Keratinocyte (primary cell): ENCODE measurements at places on chromosomes 5 and 9.

DNA sequence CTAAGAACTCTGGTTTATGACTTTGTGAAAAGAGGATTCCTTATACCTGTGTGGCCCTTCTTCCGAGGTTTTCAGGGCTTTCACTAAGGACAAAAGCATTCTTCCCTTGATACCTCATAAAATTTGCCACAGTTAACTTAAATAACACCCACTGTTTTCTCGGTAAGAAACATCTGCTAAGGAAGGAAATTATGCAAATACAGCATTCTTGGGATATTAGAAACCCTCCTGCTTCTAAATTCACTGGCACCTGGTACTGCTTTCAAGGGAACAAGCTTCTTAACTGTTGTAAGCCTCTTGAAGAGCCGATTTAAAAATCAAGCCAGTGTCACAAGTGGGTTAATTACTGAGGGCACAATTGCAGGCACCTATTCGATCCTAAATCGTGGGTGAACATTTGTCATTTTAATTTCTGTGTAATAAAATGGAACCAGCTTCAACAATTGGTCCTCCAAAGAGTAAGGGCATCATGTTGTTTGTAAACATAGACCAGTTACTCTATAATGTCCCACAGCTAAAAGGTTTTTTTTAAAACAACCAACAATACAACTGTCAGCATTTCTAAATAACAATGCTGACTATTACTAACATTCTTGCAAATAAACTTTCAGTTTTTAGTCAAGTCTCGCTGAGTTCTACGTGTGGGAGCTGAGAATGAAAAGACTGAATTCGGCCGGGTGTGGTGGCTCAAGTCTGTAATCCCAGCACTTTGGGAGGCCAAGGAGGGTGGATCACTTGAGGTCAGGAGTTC is 26.6 kb downstream of the AK3 start:
- DNase-seq: no peak

GRCh38 chr5:107574287-107574686 is 96.5 kb downstream of the EFNA5 start:
- no peak for DNase-seq

DNA sequence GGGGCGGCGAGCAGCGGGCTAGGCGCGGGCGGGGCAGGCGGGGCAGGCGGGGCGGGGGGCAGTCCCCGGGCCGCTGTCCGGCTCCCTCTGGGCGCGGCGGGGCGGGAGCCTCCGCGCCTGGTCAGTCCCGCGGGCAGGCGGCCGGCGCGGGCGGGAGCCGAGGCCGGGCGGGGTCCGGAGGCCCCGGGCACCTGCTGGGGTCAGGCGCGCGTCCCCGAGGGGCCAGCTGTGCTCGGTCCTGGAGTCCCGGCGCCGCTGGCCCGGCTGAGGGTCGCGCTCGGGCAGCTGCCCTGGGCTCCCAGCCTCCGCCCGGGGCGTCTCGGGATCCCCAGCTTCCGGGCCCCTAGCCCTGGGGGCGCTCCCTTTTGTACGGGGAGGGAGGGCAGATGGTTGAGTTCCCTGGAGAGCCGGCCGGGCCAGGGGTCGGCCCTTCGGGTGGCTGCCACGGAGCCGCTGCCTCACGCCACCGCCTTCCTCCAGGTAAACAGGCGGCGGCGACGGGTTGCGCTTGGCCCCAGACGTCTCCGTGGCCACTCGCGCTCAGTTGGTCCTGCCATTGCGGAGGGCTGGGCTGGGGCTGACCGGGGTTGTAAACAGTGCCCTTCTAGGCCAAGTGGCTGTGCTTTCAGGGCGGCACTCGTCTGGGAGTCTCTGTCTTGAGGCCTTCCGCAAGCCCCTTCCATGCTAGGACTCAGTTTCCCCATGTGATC is 473 bp downstream of the ZBTB34 start:
- no peak for DNase-seq

GRCh38 chr5:167754501-167755021 is 536.9 kb upstream of the WWC1 start:
- DNase-seq: no peak

- no peak for DNase-seq
These were observed 104.0 kb downstream of the DOCK8 start for GRCh38 chr9:318646-319045.

- DNase-seq: no peak
These were observed 70.7 kb upstream of the RNF38 start for GRCh38 chr9:36470643-36471290.

GRCh38 chr5:169133531-169133930 is 167.4 kb downstream of the SLIT3 start:
- DNase-seq: no peak

DNA sequence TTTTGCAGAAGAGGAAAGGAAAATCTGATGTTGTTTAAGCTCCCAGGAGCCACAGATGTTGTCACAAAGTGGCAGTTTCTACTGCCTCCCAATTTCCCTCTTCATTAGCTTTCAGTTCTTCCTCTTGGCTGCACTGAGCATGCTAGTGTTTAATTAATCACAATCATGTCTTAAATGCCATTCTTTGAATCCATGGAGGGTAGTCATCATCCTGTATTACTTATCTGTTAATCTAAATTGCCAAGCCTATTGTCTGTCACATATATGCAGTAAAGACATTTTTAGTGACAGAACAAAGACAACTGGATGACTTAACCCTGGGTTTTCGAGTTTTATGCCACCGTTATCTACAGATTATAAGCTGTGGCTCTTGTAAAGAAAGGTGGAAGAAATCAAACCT is 14.7 kb downstream of the KLHL9 start:
- DNase-seq: no peak

DNA sequence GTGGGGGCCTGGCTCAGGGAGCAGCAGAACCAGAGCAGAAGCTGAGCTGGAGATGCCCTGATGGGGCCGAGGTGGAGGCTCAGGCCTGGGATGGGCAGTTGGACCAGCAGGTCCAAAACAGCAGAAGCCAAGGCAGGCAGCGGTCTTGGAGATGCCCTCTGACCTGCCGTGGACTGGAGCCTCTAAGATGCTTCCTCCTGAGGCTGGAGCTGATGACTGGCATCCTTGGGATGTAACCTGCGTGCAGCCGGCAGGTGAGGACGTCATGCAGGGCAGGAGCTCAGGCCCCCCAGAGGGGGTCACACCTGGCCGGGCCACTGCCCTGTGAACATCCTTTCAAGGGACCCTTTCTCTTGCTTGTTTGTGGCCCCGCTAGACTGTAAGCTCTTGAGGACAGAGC is 162.0 kb downstream of the RGS3 start:
- DNase-seq: no peak

- no peak for DNase-seq
These were observed 8.0 kb upstream of the GFI1B start for GRCh38 chr9:132970324-132971062.

GRCh38 chr9:96249746-96250145 is 52.2 kb downstream of the HSD17B3 start:
- no peak for DNase-seq

DNA sequence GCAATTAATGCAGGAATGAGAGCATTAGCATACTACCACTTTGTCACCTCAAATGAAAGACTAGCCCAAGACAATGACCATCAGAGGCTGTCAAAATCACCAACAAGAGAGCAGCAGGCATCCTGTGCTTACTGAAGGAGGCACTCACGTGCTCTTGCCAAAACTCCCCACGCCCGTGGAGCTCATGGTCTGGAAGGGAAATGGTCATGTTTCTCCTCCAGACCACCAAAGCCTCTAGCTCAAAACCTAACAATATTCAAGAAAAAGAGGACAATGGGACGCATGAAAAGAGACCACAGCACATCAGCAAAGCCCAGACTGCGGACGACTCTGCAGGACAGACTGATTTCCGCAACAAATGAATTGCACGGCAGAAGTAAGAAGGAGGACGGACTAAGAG is 12.8 kb downstream of the AKNA start:
- DNase-seq: no peak

DNA sequence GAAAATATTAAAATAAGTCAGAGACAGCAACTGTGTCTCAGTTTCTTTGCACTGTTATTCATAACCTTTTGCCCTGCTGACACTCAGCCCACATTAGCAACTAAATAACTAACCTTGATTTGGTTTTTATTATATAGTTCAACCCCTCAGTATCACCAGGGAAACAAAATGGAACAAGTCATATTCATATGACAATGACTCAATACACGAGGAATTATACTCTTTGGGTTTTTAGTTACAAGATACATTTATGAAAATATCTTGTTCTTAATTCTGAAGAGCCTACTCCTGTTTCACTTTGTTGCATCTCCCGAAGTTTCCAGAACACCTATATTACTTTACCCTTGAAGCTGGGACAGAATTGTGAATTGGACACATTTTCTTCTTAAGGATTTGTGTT is 845.4 kb downstream of the EFNA5 start:
- DNase-seq: no peak

DNA sequence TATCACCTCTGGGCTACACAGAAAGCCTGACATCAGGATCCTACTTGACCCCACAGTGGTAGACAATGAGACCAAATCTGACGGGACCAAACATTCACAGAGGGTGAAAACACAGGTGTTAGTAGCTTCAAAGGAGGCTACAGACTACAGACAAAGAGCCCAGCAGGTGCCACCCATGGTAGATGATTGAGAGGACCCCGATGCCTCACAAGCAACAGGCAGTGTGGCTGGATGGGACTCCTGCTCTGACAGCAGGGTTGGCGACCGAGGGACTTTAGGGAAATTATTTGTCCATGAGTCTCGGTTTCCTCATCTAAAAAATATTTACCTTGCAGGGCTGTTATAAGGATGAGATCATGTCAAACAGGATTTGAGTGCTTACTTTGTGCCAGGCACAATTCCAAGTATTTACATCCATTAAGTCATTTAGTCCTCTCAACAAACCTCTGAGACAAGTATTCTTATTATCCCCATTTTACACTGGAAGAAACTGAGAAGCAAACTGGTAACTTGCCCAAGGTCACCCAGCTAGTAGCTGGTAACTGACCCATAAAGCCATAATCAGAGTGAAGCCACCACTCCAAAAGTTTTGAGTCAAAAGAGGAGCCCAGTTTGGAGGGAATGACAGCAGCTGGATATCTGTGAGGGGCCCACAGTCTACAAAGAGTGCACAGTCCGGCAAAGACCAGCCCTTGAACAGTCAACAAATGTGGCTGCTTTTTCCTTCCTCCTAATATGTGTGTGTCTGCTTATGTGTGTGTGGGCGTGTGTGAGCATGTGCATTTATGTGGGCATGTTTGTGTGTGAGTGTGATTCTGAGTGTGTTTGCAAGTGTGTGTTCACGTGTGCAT is 502.0 kb downstream of the BNC2 start:
- no peak for DNase-seq

GRCh38 chr9:113355040-113355596 is 5.8 kb downstream of the BSPRY start:
- no peak for DNase-seq

GRCh38 chr9:96009690-96010472 is 134.4 kb downstream of the ERCC6L2 start:
- no peak for DNase-seq

- DNase-seq: no peak
These were observed 1.5 kb downstream of the NKX2-5 start for GRCh38 chr5:173233347-173234128.

- no peak for DNase-seq
These were observed 34.8 kb downstream of the TRPC7 start for GRCh38 chr5:136330353-136331038.

DNA sequence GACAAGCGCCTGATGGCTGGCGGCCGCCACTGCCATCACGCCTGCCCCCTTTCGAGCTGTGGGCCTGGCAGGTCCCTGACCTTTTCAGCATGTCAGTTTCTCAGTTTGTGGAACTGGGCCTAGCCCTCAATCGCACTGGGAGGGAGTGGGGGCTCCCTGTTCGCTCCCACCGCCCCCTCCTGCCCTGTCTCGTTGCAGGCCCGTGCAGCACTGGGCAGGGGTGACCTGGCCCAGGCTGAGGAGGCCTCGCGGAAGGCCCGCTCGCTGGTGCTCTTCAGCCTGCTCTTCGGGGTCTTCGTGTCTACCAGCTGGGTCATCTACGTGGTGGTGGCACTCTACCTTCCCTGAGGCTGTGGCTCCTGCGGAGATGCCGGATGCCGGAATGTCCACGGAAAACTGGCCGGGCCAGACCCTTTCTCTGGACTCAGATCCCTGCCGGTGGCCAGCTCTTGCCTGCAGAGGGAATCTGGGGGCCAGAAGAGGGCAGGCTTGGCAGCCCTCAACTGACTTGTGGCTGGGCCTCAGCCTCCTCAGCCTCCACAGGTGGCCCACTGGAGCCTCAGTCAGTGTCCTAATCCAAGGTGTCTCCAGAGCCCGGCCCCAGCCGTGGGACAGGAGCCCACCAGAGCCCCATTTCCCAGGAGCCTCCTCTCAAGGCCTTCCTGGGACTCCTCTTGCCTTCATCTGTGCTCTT is 12.7 kb downstream of the PRRT1B start:
- no peak for DNase-seq

DNA sequence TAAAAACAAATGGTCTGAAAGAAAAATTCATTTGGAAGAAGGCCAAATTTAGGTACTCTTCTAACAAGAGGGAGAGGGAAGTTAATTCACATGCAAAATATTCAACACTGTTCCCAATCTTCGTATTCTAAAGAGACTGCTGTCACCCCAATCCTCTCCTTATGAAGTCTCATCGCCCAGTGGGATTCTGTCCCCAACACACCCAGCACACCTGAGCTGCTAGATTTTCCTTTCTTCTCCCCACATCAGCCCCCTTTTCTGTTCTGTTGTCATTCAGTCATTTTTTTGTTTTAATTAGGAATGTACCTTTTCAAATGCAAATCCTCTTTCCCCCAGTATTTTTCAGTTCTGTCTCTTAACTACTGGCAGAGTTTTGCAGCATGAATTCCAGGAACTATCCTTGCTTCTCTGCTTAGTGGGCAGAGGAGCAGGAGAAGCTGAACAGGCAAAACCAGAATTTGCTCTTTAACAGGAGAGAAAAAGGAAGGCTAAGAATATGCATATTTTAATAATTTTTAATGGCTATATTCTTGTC is 366.9 kb downstream of the MAN2A1 start:
- DNase-seq: no peak

DNA sequence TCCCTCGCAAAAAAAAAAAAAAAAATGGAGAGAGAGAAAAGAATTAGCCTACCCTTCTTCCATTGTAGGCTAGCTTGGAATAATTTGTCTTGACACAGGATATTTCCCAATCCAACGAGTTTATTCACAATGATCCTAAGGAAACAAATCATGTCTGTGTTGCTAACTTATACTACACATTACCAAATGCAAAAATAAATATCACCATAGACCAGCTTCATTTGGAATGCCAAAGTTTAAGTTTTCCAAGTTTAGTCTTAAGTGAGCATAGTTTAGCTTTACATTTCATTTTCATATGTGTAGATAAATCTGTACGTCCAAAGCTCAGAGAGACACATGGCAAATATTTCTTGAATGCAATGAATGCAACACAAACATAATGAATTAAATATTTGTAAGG is 1106.2 kb upstream of the DMAC1 start:
- no peak for DNase-seq

- DNase-seq: no peak
These were observed 174.7 kb downstream of the GAS1 start for GRCh38 chr9:86772635-86772993.

DNA sequence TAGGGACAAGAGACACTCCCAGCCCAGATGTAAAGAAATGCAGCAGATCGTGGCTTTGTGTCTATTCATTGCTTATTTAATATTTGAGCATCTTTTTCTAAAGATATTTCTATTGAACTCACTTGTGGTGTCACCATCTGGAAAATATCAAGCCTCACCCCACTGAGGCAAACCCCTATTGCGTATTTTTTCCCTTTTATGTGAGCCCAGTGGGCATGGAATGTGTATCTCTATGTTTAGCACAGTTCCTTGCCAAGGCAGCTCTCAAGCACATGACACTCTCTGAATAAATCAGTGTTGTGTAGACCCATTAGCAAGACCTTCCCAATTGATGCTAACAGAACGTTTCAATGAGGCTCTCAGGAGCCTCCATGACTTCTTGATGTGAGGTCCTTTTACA is 81.6 kb downstream of the TMEM174 start:
- DNase-seq: no peak

- no peak for DNase-seq
These were observed 14.0 kb upstream of the PWWP2A start for GRCh38 chr5:160133071-160133917.
